Activated CD4-positive, alpha-beta T cell treated with anti-CD3 and anti-CD28 coated beads for 36 hours (primary cell): ENCODE measurements at places on chromosomes 12 and 14. TPM values are rescaled to one million over a fixed set of nuclear protein-coding genes. Genes with fewer than 3 reads are reported as not detected.
A peak's percentile ranks its signal among the peaks of the same experiment; 100 is the strongest.

ARMH4 gene
- total RNA-seq, result not detected

DNA sequence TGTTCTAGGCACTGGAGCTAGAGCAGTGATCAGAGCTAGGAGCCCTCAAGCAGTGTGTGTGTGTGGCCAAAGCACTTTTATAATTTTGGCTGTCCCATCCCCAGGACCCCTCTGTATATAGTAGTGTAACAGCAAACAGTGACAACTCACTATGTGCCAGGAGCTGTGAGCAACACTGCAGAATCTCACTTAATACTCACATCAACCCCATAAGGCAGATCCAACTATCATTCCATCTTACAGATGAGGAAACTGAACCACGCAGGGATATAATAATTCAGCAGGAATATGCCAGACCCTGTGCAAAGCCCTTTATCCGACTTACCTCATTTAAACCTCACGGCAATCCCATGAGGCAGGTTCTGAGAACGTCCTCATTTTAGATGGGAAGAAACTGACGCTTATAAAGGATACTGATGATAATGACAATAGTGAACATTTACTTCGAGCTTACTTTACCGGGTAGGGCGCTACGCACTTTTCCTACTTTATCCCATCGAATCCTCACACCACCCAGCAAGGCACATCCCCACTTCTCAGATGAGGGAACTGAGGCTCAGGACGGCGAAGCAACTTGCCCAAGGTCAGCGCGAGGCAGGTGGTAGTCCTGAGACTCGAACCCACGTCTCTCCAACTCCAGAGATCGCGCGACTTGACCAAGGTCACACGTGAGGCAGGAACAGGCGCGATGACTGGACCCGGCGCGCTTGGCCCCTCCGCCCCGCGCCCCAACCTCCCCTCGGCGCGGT, 687 bp downstream of the RAB35 start:
- DNase-seq, result peak; percentile 69
- peaks cover 34% of the 10 kb centered on the region for H3K36me3 ChIP-seq
- peaks cover 74% of the 10 kb centered on the region for H3K4me1 ChIP-seq
- peak overlapping the region; percentile 95 for H3K27ac ChIP-seq

- no peaks in the 10 kb centered on the region for H3K27me3 ChIP-seq
- H3K4me3 ChIP-seq, result no peak overlapping the region
- H3K4me1 ChIP-seq, result peaks cover 34% of the 10 kb centered on the region
- H3K27ac ChIP-seq, result peak overlapping the region; percentile 22
Observed at GRCh38 chr12:50579757-50580267, 75.0 kb downstream of the DIP2B start.

- H3K4me1 ChIP-seq, result no peaks in the 10 kb centered on the region
- DNase-seq, result no peak
- H3K4me3 ChIP-seq, result no peak overlapping the region
- no peaks in the 10 kb centered on the region for H3K27me3 ChIP-seq
Observed at GRCh38 chr14:30657606-30658163, 35.6 kb downstream of the SCFD1 start.

- no peak for DNase-seq
- no peak overlapping the region for H3K4me3 ChIP-seq
- H3K4me1 ChIP-seq, result peaks cover 6% of the 10 kb centered on the region
Observed at GRCh38 chr12:116977465-116978380, 67.0 kb downstream of the FBXW8 start.
